ENCODE measurements at places on chromosomes 11 and 22.

DNA sequence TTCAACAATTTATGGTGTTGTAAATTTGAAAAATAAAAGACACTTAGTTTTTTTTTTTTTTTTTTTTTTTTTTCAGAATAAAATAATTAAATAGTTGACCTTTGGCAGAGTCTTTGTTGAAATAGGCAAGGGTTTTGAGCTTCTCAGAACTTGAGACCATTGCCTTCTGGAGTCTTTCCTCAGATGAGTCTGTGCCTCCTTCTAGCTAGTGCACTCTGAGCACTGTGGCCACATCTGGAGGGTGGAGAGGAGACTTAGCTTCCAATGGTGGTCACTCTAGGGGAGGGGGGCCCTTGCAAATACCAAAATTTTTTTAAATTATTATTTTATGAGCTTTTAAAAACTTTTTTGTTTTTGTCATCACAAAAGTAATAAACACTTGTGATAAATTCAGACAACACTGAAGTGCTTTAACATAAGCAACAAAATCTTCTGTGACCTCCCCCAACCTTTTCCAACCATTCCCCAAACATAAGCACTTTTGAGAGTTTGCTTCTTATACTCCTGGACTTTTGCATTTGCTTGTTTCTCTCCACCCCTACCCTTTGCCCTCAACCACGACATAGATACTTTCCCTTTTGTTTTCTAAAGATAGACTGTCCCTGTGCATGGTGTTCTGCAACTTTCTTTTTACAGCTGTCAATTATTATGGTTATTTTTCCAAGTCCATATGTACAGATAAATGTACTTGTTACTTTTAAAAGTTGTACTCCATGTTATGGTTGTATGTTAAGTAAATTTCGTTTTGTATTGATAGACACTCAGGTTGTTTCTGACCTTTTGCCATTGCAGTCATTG is 41.1 kb downstream of the BMAL1 start:
- DNase-seq, result no peak

DNA sequence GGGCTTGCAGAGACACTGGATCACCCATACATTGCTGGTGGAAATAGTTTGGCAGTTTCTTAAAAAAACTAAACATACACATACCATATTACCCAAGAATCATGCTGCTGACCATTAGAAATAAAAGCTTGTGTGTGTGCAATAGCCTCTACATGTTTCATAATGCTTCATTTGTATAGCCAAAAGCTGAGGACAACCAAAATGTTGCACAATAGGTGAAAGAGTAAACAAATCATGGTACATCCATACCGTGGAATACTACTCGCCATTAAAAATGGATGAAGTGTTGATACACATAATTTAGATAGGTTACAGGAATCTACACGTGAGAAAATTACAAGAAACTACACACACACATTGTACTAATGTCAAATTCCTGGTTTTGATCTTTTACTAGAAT is 6.5 kb downstream of the KBTBD3 start:
- no peak for DNase-seq

DNA sequence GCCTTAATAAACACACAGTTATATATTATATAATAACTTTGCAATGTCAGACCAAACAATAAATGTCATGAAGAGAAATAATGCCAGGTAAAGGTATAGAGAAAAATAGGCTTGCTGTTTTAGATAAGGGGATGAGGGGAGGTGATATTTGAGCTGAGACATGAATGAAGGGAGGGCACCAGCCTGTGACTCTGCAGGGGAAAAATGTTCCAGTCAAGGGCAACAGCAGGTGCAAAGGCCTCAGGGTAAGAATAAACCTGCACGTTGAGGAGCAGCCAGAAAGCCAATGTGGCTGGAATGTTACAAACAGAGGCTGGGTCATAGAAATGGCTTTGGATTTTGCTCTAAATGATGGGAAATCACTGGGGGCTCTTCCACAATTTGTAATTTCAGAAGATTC is 519.6 kb downstream of the SOX6 start:
- no peak for DNase-seq

DNA sequence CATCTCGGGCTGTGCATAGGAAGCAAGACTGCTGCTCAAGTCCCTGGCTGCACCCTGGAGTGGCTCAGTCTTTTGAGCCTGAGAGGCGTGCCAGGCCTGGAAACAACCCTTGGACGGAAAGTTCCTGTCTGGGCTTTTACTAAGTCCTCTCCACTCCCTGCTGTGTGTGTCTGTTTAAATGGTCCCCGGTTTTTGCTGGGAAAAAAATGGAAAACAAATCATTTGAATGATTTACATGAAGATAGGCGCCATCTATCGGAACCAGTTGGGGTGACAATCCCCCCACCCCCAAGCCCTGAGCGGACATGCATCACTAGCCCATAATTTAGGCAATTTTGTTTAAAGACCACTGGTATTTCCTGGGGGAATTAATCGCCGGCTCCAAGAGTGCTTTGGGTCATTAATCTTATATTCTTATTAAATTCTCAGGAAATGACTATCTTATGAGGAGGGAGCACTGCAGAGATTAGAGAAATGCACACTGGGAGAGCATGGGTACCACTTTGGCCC is 2.7 kb upstream of the GAB2 start:
- peak; percentile 52 for DNase-seq

GRCh38 chr11:107621081-107621480 is 30.1 kb downstream of the ELMOD1 start:
- no peak for DNase-seq

- no peak for DNase-seq
Measured at GRCh38 chr11:62333768-62334167, 3.5 kb upstream of the ASRGL1 start.

DNA sequence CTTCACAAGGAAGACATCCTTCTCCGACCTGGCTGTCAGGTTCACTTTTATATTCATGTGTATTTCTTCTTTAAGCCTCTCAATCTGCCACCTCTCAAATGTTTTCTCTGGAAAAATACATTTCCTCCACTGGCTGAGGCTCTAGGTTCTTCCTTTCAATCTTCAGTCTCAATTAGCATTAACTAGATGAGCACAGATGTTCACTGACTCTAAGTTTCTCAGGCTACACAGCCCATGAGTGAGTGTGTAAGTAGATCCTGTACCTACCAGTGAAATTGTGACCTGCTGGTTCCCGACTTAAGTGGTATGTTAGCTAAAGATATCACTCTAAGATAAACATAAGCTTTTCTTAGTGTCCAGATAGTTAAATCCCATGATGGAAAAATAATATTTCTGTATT is 206.9 kb downstream of the ADAMTS15 start:
- DNase-seq, result no peak

GRCh38 chr11:104369761-104370160 is 205.8 kb upstream of the PDGFD start:
- no peak for DNase-seq

GRCh38 chr11:97364047-97364446 is 974.2 kb downstream of the JRKL start:
- DNase-seq, result no peak

DNA sequence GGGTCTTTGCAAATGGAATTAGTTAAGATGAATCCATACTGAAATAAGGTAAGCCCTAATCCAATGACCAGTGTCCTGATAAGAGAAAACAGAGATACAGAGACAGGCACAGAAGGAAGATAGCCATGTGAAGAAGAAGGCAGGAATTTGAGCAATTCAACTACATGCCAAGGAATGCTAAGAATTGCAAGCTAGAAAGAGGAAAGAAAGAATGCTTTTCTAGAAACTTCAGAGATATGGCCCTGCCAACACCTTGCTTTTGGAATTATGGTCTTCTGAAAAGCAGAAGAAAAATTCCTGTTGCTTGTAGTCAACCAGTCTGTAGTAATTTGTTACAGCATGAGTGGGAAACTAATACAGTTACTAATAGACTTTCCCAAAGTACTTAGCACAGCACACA is 111.3 kb downstream of the SLC17A6 start:
- no peak for DNase-seq

DNA sequence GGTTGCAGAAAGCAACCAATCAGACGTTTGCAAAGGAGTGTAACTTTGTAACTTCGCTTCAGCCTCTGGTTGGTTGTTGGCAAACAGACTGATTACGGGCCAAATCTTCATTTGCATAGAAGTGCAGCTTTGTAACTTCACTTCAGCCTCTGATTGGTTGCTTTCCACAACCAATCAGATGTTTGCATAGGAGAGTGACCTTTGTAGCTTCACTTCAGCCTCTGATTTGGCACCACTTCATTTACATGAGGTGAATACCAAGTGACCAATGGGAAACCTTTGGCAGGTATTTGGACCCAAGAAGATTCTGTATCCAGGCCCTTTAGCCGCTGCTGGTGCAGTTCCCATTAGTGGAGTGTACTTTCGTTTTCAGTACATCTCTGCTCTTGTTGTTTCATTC is 16.0 kb downstream of the USP47 start:
- no peak for DNase-seq

DNA sequence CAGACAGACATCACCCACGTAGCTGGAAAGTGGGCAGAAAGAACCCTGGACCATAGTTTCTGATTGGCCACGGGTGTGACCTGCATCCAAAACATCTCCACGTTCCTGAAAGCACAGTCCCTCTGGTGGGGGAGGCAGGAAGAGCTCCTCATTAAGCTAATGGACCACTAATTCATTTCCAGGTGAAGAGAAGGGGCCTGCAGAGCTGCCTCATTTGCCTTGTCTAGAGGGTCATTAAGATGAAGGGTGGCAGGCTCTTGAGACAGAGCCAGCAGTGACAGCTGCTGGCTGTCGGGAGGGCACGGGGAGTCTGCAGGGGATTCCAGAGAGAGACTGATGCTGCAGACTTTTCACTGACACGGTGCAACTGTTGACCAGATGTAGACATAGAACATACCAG is 149.6 kb upstream of the OPCML start:
- DNase-seq, result no peak

GRCh38 chr22:48245196-48245485 is 1482.7 kb downstream of the TBC1D22A start:
- no peak for DNase-seq

- DNase-seq, result no peak
Measured at GRCh38 chr11:10351435-10351764, 46.5 kb downstream of the ADM start.

DNA sequence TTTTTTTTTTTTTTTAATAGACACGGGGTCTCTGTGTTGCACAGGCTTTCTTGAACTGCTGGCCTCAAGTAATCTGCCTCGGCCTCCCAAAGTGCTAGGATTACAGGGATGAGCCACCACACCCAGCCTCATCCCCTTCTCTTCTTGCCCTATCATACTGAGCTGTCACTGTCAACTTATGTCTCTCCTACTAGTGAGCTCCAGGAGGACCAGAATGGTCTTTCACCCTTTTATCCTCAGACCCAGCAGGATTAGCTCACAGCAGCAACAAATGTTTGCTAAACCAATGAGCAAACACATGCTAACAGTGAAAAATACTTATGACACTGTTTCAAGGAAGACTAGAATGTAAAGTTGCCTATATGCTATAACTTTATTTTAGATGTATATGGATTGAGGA is 6.4 kb upstream of the NXF1 start:
- DNase-seq, result no peak

DNA sequence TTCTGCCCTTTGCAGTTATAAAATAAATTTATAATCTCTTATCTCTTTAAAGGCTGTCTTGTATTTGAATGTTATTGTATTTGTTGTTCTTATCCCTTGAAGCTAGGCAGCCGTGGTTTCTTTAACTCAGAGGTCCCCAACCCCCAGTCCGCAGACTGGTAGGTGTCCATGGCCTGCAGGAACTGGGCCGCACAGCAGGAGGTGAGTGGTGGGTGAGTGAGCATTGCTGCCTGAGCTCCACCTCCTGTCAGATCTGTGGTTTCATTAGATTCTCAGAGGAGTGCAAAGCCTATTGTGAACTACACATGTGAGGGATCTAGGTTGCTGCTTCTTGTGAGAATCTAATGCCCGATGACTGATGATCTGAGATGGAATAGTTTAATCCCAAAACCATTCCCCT is 380.0 kb upstream of the CCDC90B start:
- DNase-seq, result no peak

GRCh38 chr11:129779342-129779741 is 36.3 kb upstream of the TMEM45B start:
- no peak for DNase-seq

- DNase-seq, result no peak
Measured at GRCh38 chr11:46356924-46357482, 9.7 kb downstream of the DGKZ start.

GRCh38 chr11:19725379-19726079 is 12.9 kb downstream of the NAV2 start:
- DNase-seq, result no peak

GRCh38 chr11:48043111-48043990 is 63.0 kb downstream of the PTPRJ start:
- no peak for DNase-seq

- no peak for DNase-seq
Measured at GRCh38 chr11:128915149-128915521, 24.0 kb downstream of the KCNJ5 start.

DNA sequence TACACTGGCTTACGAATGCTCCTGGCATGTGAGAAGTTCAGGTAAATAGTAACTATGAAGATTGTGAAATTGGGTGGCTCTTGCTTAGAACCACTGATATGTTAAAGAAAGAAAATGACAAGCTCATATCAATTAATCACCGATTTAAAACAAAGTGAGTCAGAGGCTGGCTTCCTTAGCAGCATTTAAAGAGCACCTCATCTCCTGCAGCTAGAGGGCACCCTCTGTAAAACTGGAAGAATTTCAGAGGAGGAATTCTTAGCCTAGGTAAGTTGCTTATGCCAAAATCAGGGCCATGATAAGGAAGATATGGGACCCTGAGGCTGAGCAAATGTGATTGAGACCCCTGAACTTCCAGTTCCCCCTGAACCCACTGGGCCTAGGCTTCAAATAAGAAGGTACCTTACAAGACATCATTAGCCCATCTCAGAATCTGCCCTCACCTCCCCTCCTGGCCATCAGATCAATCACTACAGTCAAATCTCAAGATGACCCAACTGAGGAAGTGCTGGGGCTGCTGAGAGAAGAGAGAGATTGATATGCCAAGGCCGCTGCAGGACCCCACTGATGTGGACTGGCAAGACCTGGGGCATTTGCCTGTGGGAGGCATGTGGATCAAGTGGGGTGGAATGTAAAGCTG is 8.6 kb upstream of the CD3E start:
- DNase-seq, result no peak

DNA sequence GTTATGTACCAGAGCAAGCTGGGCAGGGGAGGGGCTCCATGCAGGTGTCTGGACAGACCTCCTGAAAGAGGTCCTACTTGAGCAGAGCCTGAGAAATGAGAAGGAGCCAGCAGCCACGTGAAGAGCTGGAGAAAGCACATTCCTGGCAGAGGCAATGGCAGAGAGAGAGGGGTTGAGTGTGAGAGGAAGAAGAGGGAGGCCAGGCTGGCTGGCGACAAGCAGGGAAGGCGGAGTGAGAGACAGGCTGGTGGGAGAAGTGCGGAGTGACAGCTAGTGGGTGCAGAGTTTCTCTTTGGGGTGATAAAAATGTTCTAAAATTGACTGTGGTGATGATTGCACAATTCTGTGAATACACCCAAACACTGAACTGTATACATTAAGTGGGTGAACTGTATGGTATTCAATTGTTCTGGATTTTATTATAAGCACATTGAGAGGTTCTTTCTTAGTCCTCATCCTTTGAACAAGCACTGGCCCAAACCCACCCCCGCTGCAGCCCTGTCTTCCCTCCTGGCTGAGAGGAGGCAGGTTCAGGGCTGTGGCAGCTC is 29.4 kb downstream of the RPL27A start:
- DNase-seq, result no peak

- no peak for DNase-seq
Measured at GRCh38 chr11:90556606-90557005, 333.8 kb upstream of the CHORDC1 start.
